ENCODE measurements at places on chromosomes 6 and 20. TPM values are rescaled to one million over a fixed set of nuclear protein-coding genes. Genes with fewer than 3 reads are reported as not detected.

- DNase-seq = no peak
Measured at GRCh38 chr6:140252099-140252498, 877.7 kb upstream of the CITED2 start.

GRCh38 chr20:21342656-21343345 is 39.7 kb downstream of the XRN2 start:
- DNase-seq = no peak

- DNase-seq = no peak
Measured at GRCh38 chr6:6635291-6635690, 46.8 kb downstream of the LY86 start.

DNA sequence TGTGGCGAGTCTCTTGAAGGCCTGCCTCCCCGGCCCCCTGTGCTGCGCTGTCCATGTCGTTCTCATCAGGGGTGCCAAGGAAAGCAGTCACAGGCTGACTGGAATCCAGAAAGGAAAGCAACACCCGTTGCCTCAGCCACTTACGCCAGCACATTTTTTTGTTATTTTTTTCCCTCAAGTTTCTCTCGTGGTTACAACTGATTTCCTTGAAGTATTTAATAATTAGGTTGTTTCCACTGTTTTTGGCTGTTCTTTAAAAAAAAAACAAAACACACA is 17.9 kb upstream of the SLC22A1 start:
- DNase-seq = no peak

GRCh38 chr20:59402681-59403080 is 102.3 kb downstream of the EDN3 start:
- no peak for DNase-seq

The TPBG gene
- 2.5 TPM for total RNA-seq

DNA sequence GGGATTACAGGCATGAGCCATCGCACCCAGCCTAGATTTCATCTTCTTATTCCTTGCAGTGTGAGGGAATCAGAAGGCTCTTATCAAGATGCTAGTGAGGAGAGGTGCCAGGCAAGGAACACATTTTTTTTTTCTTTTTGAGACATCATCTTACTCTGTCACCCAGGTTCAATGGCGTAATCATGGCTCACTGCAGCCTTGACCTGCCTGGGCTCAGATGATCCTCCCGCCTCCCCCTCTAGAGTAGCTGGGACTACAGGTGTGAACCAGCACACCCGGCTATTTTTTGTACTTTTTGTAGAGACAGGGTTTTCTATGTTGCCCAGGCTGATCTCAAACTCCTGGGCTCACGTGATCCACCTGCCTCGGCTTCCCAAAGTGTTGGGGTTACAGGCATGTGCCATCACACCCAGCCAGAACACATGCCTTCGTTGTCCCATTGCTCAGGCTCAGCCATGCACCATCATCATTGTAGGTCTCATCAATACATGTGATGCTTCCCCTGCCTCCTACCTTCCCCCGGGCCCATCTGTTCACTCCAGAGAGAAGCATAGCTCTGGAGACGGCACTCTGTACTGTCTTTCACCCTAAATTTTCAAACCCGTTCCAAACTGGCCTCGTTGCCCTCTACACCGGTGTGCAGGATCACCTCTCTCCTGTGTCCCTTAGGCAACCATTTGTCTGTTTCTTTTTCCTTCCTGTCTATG is 10.1 kb downstream of the FLOT1 start:
- no peak for DNase-seq

DNA sequence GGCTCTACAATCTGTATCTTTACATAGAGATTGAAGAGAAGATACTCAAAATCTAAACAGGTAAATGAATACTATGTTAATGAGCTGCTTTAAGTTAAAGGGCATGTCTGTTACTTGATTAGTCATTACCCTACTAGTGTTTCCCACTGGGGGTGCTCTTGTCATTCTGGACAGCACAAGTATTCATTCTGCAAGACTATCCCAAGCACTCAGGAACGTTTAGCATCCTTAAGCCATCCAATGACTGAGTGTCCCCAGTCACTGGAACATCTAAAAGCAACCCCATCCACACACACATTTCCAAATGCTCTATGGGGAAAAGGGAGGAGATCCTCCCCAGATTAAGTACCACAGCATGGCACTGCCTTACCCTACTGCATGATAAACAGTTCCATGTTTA is 25.7 kb downstream of the EZR start:
- no peak for DNase-seq

Data from left ventricle myocardium superior (tissue), 1 donor.